ENCODE measurements at places on chromosomes 6 and 20. TPM values are rescaled to one million over a fixed set of nuclear protein-coding genes. Genes with fewer than 3 reads are reported as not detected.

Gene CD83
- 0.56 TPM for total RNA-seq

Gene PYGB
- 258 TPM for total RNA-seq

Gene SH3BGRL2
- 4.7 TPM for total RNA-seq

Gene IRF4
- total RNA-seq, result 2.6 TPM

Gene CFAP206
- 0.40 TPM for total RNA-seq

GRCh38 chr6:19632786-19633185 lies 204.4 kb upstream of the ID4 start:
- H3K4me1 ChIP-seq, result no peaks in the 10 kb centered on the region
- H3K27ac ChIP-seq, result no peak overlapping the region
- H3K4me3 ChIP-seq, result no peak overlapping the region
- DNase-seq, result no peak

DNA sequence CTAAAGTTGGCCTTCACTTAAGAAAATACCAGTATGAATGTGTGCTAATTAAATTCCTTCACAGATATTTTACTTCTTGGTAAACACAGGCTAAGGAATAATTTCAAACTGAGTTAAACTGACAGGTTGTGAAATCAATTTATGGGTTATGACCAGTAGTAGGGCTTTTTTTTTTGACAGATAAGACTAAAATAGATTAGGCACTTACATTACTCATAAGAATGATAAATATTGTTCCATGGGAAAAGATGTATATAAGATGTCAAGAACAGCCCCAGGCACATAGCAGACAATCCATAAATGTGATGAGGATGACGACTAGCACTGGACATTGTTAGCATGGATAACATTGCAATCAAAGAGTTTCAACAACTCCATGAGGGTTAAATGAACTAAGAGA lies 22.9 kb downstream of the NT5E start:
- no peak overlapping the region for H3K4me3 ChIP-seq
- no peak for DNase-seq
- no peaks in the 10 kb centered on the region for H3K4me1 ChIP-seq
- no peaks in the 10 kb centered on the region for H3K36me3 ChIP-seq
- no peak overlapping the region for H3K27ac ChIP-seq

DNA sequence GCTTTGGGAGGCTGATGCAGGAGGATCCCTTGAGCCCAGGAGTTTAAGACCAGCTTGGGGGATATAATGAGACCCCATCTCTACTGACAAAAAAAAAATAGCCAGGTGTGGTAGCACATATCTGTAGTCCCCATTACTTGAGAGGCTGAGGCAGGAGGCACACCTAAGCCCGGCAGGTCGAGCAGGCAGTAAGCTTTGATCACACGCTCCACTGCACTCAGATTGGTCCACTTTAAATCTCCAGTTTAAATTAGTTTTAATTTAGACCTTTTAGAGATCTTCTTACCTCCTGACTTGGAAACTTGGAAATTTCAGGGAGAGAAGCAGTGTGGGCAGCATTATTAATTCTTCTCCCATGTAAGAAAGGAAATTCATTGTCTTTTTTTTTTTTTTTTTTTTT lies 16.8 kb upstream of the PLCB4 start:
- H3K36me3 ChIP-seq, result no peaks in the 10 kb centered on the region
- H3K4me3 ChIP-seq, result no peak overlapping the region
- H3K4me1 ChIP-seq, result no peaks in the 10 kb centered on the region
- H3K27ac ChIP-seq, result no peak overlapping the region
- no peak for DNase-seq

GRCh38 chr6:7132398-7133035 lies 24.8 kb downstream of the RREB1 start:
- H3K4me3 ChIP-seq, result no peak overlapping the region
- no peaks in the 10 kb centered on the region for H3K36me3 ChIP-seq
- peaks cover 24% of the 10 kb centered on the region for H3K4me1 ChIP-seq
- no peaks in the 10 kb centered on the region for H3K27me3 ChIP-seq
- no peak overlapping the region for H3K27ac ChIP-seq

- H3K4me1 ChIP-seq, result no peaks in the 10 kb centered on the region
- no peak overlapping the region for H3K27ac ChIP-seq
- no peaks in the 10 kb centered on the region for H3K27me3 ChIP-seq
Observed at GRCh38 chr6:106181664-106182418, 95.7 kb downstream of the PRDM1 start.

- H3K4me1 ChIP-seq, result no peaks in the 10 kb centered on the region
- H3K27ac ChIP-seq, result no peak overlapping the region
- no peak for DNase-seq
Observed at GRCh38 chr6:154292066-154292465, 64.5 kb downstream of the IPCEF1 start.

DNA sequence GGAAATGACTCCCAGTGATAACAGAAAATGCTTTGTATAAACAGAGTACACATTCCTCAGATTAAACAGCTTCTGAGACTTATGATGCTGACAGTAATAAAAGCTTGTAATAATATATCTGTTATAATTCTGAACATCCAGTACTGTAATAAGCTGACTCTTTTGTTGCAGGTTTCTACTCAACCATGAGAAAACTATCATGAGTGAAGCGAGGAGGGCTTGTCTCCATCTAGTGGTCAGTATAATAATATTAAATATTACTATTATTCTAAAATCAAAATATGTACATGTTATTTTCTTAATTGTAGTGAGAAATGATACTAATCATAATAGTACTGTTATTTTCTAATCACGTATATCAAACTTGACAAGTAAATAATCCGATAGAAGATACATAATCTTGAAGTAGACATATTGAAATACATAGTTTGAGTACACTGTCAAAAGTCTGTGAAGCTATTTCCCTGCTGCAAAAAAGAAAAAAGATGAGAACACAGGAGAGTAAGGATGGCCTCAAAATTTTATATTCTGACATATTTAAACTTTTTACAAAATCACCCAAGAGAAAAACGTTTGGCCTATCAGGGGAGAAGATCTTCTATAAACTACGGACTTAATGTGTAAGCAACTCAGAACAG lies 183.1 kb downstream of the MOXD1 start:
- H3K27ac ChIP-seq, result no peak overlapping the region
- DNase-seq, result no peak
- no peaks in the 10 kb centered on the region for H3K36me3 ChIP-seq
- peaks cover 3% of the 10 kb centered on the region for H3K27me3 ChIP-seq
- peaks cover 4% of the 10 kb centered on the region for H3K4me1 ChIP-seq

DNA sequence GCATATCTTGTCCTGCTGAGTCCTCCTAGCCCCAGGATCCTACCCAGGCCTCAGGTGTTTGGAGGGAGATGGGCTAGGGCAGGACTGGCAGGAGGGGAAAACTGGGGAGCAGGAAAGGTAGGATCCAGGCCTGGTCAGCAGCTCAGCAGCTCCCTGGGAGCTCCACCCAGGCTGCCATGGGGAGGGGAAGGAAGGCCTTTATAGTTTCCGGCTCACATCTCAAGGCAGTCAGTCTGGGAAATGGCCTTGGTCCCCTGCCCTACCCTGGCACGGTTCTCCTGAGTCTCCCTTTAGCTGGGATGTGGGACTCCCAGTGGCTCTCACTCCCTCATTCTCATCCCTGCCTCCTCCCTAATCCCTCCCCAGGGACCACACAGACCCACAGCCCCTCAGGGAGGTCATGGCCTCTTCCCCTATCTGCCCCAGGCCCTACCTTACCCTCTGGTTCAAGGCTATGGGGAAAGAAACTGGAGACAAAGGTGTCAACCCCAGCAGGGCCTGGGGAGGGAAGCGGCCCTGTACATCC lies 1.6 kb downstream of the SLC44A4 start:
- H3K4me3 ChIP-seq, result no peak overlapping the region
- no peaks in the 10 kb centered on the region for H3K4me1 ChIP-seq
- no peaks in the 10 kb centered on the region for H3K27me3 ChIP-seq
- no peaks in the 10 kb centered on the region for H3K36me3 ChIP-seq

- no peaks in the 10 kb centered on the region for H3K27me3 ChIP-seq
- no peak for DNase-seq
- H3K36me3 ChIP-seq, result peaks cover 100% of the 10 kb centered on the region
- no peaks in the 10 kb centered on the region for H3K4me1 ChIP-seq
- H3K27ac ChIP-seq, result no peak overlapping the region
Observed at GRCh38 chr6:30727920-30728553, 7.9 kb downstream of the TUBB start.

GRCh38 chr20:35887393-35888064 lies 66.8 kb downstream of the SCAND1 start:
- no peak for DNase-seq
- H3K4me1 ChIP-seq, result peaks cover 6% of the 10 kb centered on the region
- H3K27ac ChIP-seq, result no peak overlapping the region
- H3K36me3 ChIP-seq, result no peaks in the 10 kb centered on the region

GRCh38 chr6:159541296-159541695 lies 151.7 kb downstream of the SOD2 start:
- H3K4me1 ChIP-seq, result no peaks in the 10 kb centered on the region
- no peak overlapping the region for H3K27ac ChIP-seq
- no peak overlapping the region for H3K4me3 ChIP-seq
- H3K36me3 ChIP-seq, result no peaks in the 10 kb centered on the region
- DNase-seq, result no peak

DNA sequence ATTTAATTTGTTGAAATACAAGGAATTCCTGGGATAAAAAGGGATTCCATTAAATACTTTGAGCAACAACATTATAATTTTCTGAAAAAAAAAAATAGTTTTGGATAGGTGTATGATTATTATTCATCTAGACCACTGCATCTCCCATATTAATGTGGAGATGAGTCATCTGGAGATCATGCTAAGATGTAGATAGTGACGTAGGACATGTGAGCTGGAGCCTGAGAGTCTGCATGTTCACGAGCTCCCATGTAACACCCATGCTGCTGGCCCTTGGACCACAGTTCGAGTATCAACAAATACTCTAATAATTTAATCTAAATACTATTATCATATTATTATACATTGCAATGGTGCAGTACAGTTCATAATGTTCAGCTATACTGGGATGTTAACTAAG lies 91.6 kb downstream of the EPM2A start:
- no peaks in the 10 kb centered on the region for H3K36me3 ChIP-seq
- no peak overlapping the region for H3K4me3 ChIP-seq
- DNase-seq, result no peak
- no peaks in the 10 kb centered on the region for H3K4me1 ChIP-seq
- H3K27me3 ChIP-seq, result no peaks in the 10 kb centered on the region

DNA sequence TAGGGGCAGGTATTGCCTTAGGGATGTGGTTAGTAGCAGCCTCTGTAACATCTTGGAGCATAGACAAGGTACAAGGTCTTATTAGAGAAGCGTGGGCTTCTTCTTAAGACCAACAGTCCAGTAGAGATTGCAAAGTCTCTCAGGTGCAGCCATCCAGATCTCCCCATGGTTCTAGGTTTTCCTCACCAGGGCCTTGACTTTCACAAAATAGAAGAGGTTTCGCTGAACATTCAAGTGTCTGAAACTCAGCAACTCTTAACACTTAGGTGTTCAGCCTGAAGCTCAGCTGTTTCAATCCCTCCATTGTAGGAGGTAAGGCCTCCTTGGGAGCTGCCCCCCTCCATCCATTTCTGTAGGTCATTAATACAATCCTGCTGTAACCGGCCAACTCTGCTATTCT lies 44.4 kb downstream of the GOPC start:
- H3K27ac ChIP-seq, result no peak overlapping the region
- peaks cover 3% of the 10 kb centered on the region for H3K4me1 ChIP-seq
- H3K4me3 ChIP-seq, result no peak overlapping the region
- H3K36me3 ChIP-seq, result peaks cover 25% of the 10 kb centered on the region
- no peaks in the 10 kb centered on the region for H3K27me3 ChIP-seq
- DNase-seq, result no peak

- no peak overlapping the region for H3K27ac ChIP-seq
- no peaks in the 10 kb centered on the region for H3K27me3 ChIP-seq
- no peak overlapping the region for H3K4me3 ChIP-seq
- no peaks in the 10 kb centered on the region for H3K36me3 ChIP-seq
- H3K4me1 ChIP-seq, result no peaks in the 10 kb centered on the region
- no peak for DNase-seq
Observed at GRCh38 chr20:1417273-1417672, 24.4 kb upstream of the FKBP1A start.

- no peaks in the 10 kb centered on the region for H3K27me3 ChIP-seq
- no peaks in the 10 kb centered on the region for H3K4me1 ChIP-seq
- H3K27ac ChIP-seq, result no peak overlapping the region
- H3K36me3 ChIP-seq, result no peaks in the 10 kb centered on the region
Observed at GRCh38 chr6:107340881-107341280, 118.5 kb downstream of the PDSS2 start.

DNA sequence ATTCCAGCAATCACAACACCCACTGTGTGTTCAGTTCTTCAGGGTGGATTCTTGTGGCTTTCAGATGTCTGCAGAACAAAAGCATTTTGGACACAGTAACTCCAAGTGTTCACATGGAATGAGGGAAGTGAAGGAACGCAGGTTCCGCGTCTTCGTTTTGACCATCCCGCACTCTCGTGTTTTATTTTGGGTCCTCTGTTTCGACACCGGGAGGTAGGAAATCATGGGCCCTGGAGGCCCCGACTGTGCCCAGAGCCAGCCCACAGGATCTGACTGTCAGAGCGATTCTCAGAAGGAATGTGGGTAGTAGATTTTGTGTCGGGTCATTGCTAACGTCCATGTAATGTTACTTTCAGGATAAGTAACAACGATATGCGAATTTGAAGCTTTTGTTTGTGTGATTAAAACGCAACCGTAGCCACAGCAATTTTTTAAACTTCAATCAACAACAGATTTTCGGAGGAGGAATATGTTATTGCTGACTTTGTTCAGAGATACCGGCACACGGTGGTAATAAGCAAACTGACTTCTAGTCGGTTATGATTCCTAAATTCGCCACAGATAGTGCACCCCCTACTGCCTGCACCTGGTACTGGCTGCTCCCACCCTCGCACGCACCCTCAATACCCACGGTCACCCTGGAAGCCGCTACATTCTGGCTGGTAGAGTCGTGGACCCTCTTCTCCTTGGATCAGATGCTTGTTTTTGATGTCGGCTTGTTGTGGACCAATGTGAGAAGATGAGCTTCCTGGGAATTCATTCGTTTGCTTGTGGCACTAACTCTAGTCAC lies 10.5 kb downstream of the NPEPL1 start:
- no peaks in the 10 kb centered on the region for H3K4me1 ChIP-seq
- DNase-seq, result no peak
- no peak overlapping the region for H3K27ac ChIP-seq
- peaks cover 63% of the 10 kb centered on the region for H3K36me3 ChIP-seq
- H3K4me3 ChIP-seq, result no peak overlapping the region

DNA sequence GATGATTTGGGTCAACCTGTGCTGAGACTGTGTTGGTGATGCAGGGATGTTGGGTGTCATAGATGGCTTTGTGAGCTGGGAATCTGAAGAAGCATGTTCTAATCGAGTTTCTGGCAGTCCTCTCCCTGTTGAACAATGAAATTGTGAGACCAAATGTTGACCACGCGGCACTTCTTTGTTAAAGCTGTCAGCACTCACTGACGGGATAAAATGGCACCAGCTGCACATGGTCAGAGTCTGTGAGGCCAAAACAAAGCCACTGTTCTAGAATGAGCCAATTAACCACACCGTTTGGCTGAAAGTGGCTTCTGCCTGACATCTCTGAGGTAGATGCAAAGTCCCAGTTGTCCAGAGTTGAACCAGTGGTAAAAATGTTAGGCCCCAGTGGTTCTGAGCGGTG lies 562.2 kb downstream of the KIF16B start:
- H3K4me3 ChIP-seq, result no peak overlapping the region
- H3K36me3 ChIP-seq, result no peaks in the 10 kb centered on the region
- DNase-seq, result no peak
- no peaks in the 10 kb centered on the region for H3K27me3 ChIP-seq

Data from heart left ventricle (tissue), 16 donors.